ENCODE measurements at places on chromosomes 12 and 14.
A peak's percentile ranks its signal among the peaks of the same experiment; 100 is the strongest.

GRCh38 chr14:101665478-101666078 is 95.9 kb upstream of the PPP2R5C start:
- peak; percentile 53 for DNase-seq

DNA sequence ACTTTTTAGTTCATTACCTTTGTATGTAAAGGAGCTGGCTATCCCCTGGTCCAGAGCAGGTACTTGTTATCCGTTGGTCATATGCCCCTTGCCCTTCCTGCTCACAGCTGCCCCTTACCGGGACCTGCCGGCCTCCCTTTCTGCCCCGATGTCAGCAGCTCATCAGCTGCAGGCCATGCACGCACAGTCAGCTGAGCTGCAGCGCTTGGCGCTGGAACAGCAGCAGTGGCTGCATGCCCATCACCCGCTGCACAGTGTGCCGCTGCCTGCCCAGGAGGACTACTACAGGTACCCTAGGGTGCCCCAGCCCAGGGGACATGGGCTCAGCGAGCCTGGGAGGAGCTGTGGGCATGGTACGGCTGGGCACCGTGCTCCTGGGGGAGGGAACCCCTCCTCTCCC is 2.3 kb upstream of the RNU7-1 start:
- DNase-seq = no peak

DNA sequence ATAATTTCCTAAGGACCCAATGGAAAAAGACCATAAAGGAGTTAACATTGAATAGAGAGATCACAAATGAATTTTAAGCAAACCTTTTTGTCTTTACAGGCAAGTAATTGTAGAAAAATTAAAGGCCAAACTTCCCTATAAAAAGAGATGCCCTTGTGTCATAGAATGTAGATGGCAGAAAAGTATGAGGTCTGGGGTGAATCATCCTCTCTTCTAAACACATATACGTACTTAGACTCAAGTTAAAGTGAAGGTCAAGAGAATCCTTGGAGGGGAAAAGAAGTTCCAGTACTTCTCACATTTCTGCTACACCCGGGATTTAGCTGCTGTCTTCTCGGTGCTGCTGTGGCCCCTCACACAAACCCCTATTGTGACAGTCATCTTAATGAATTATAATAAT is 116.2 kb upstream of the ARID2 start:
- DNase-seq = peak; percentile 75

GRCh38 chr12:59937148-59937547 is 341.3 kb downstream of the SLC16A7 start:
- peak; percentile 23 for DNase-seq

DNA sequence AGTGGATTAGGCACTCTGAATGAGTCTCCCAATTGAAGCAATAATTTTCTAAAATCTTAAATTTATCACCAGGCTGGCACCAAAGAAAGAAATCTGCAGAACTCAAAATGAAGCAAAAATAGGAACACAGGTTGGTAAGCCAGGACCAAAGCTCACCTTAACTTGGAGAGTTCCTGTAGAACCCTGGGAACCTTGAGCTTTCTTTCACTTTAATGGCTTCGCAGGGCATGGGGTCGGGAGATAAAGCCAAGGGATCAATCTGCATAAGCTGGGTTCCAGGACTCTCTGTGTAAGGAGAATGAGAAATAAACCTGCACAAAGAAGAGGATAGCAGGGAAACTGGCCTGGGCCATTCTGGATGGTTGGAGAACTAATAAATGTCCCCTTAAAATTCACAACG is 8.3 kb upstream of the VDR start:
- no peak for DNase-seq

GRCh38 chr12:109639151-109639872 is 65.7 kb downstream of the MVK start:
- no peak for DNase-seq

DNA sequence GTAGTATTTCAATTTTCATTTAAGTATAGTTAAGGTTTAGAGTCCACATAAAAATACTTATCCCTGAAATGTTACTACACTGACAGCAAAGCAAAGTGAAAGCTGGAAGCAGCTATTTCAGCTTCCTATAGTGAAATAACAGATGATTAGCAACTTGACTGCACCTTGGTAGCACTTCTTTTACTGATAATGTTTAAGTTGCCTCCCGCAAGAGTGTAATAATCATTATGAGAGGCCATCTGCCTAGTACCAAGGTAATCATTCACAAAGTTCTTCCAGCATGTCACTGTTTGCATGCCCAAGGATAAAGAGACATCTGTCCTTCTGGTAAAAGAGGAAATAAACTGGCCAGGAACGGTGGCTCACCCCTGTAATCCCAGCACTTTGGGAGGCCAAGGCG is 69.8 kb downstream of the LIN7A start:
- DNase-seq = no peak

- DNase-seq = peak; percentile 1
These were observed 537.3 kb downstream of the TMTC2 start for GRCh38 chr12:83224012-83224411.

Data from iris pigment epithelial cell (primary cell).